ENCODE measurements at places on chromosomes 5 and 9.

- DNase-seq = no peak
Measured at GRCh38 chr5:53041740-53042139, 52.6 kb downstream of the ITGA2 start.

GRCh38 chr9:124749781-124750180, 21.3 kb downstream of the NR6A1 start:
- no peak for DNase-seq

DNA sequence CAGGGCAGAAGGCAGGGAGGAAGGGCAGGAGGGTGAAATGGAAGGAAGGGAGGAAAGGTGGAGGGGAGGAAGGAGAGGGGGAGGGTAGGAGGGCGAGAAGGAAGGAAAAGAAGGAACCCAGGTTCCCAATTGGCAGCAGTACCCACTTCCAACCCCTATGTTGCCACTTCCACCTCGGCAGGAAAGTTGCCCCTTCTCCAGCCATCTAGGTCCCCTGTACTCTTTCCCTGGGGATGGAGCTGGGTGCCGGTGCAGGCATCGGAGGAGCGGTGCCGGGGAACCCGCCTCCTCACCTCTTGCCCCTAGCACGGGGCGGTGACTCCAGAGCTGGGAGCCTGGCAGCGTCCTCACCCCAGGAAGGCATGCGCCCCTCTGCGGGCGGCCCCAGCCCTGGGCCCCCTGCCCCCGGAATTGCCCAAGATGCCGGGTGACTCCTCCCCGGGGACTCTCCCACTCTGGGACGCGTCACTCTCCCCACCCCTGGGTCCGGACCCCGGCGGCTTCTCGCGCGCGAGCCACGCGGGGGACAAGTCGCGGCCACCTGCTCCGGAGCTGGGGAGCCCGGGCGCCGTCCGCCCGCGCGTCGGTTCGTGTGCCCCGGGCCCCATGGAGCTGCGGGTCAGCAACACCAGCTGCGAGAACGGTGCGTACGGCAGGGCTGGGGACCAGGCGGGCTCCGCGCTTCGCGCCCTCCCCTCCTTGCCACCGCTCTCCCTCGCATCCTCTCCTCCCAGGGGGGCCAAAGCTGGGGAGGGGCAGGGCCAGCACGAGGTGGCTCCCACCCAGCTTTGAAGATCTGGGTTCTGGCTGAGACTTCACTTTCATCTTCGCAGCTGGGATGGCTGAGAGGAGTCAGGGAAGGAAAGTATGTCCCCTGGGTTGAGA, at the start of gene NIPAL4:
TSS of gene NIPAL4 (plus strand) at position 499 of the 885 bp plus-strand sequence. CDS start at position 607, 108 bp downstream.
- peak; percentile 48 for DNase-seq

DNA sequence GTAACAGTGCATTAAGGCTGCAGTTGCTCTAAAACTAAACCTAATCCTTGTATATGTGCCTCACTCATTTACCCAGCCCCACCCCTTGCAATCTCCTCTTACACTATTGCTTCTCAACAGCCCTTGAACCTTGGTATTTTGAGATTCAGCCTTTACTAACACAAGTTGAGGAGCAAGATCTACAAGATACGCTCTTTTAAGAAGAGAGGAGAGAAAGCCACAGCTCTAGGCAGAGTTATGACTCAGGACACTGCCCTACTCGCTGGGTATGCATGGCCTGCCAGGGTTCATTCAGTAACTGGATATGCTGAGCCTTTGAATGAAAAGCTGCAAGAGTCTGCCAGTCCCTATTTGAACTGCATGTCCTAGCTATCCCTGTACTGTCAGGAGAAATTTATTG, 219.5 kb downstream of the PCSK5 start:
- no peak for DNase-seq

GRCh38 chr9:130051855-130052254, 1.9 kb upstream of the GPR107 start:
- no peak for DNase-seq

GRCh38 chr9:91603932-91604331, 180.3 kb upstream of the NFIL3 start:
- no peak for DNase-seq

DNA sequence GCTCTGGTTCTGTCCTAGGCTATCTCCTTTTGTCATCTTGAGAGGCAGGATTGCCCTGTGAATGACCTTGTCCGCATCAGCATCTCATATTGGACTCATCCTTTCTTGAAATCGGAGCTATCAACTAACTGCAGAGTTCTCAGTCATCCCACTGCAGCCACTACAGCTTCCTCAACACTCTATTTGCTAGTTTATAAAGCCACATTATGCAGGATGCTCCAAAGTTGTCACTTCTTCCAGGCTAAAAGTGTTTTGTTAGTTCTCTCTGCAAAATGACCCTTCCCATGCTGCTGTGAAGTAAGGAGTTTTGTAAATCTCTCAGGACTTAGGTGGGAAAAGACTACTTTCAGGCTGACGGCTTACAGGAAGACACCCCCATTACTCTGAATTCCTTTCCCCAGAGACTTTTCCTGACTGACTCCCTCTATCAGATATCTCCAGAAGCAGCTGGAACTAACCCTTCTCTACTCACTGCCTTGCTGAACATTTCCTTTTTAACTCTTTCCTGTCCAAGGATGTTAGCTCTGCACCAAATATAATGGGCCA, 257.6 kb downstream of the NFIB start:
- DNase-seq = peak; percentile 33

DNA sequence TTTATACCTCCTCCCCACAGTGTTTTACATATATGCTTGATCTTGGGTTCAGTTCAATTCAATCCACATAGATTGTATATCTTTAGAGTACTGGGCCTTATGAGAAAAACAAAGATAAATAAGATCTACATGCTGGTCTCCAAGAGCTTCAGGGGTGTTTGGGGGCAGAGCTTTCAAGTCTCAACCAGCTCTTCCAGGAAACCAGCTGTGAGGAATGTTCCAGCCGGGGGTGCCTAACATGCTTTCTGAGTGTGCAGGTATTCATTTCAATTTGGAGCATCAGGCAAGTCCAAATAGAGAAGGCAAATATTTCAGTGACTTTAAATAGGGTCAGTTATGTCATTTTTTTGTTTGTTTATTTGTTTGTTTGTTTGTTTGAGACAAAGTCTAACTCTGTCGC, 5.7 kb upstream of the RAPGEF1 start:
- DNase-seq = no peak

DNA sequence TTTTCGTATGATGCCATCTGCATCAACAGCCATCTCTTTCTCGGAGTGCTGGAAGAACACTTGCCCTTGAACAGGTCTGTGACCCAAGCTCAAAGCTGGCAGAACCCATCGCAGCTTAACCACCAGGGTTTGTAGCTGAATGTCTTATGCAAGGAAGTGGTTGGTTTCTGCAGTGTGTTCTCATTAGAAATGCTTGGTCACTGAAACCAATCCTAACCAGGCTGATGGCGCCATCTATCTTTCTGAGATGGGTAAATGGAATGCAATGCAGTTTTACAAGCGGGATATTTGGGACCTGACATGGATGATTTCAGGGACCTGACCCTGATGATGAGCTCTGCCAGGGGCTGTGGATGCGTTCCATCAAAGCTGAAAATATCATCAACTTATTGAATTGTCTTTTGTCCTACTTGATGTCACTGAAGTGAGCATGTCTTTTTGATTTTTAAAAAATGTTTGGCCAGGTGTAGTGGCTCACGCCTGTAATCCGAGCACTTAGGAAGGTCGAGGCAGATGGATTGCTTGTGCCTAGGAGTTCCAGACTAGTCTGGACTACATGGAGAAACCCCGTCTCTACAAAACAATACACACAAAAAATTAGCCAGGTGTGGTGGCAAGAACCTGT, 28.7 kb downstream of the DMRT3 start:
- DNase-seq = peak; percentile 64

DNA sequence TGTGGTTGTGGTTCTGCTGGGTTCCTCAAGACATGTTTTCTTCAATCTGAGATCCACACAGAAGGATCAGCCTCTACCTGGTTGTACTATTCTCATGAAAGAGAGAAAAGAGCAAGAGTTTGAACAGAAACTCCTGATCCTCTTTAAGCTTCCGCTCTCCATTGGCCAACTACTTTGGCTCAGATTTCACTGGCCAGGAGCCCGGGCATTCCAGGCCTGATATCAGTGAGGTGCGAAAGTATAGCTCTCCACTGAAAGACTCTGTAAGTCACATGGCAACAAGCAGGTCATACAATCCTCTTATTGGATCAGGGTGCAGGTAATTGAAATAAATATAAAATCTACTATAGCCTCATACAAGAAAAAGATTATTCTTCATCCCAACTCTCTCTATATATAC, 920.5 kb downstream of the TLE4 start:
- no peak for DNase-seq

- no peak for DNase-seq
Measured at GRCh38 chr5:106171708-106172107, 1499.0 kb downstream of the EFNA5 start.

GRCh38 chr5:37971483-37972024, 131.7 kb upstream of the GDNF start:
- DNase-seq = no peak

GRCh38 chr9:113632776-113633590, 169.5 kb downstream of the RGS3 start:
- DNase-seq = no peak

DNA sequence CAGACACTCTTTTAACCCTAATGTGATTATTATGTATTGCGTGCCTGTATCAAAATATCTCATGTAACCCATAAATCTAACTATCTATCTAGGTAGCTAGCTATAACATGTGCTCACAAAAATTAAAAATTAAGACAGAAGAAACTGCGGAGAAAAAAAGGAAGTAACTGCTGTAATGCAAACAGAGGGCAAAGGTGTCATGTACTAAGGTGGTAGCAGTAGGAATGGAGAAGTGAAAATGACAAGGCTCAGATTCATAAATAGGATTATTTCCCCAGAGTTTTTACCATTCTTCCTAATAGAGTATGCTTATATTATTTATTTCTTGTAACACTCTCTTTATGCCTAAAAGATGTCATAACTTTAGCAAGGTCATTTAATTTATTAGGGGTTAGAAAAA, 1527.5 kb upstream of the C9orf72 start:
- DNase-seq = no peak

DNA sequence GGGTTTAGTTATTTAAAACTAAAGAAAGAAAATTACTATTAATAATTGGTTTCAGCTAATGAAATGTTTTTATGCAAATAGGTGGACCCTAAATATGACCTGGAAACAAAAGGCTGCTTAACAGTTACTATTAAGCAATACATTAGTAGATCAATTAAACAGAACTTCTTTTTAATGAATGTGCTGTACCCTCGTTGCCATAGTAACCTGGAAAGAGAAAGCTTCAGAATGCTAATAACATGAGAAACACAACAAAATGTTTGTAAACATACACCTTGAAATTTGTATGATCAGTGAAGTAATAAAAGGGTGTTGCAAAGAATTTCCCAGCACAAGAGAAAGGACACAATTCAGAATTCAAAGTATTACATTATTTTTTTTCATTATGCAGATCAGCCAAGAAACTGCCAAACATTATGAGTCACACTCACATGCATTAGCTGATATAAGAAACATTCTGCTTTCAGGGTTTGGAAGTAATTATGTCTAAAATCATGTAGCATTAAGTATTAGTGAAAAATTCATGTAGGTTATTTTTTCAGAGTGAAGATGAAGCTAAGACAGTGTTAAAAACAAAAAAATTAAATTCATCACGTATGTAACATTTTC, 348.3 kb downstream of the ISL1 start:
- no peak for DNase-seq

GRCh38 chr5:170056561-170057267, 49.0 kb upstream of the FOXI1 start:
- no peak for DNase-seq

- no peak for DNase-seq
Measured at GRCh38 chr5:33048315-33048714, 337.2 kb downstream of the NPR3 start.

DNA sequence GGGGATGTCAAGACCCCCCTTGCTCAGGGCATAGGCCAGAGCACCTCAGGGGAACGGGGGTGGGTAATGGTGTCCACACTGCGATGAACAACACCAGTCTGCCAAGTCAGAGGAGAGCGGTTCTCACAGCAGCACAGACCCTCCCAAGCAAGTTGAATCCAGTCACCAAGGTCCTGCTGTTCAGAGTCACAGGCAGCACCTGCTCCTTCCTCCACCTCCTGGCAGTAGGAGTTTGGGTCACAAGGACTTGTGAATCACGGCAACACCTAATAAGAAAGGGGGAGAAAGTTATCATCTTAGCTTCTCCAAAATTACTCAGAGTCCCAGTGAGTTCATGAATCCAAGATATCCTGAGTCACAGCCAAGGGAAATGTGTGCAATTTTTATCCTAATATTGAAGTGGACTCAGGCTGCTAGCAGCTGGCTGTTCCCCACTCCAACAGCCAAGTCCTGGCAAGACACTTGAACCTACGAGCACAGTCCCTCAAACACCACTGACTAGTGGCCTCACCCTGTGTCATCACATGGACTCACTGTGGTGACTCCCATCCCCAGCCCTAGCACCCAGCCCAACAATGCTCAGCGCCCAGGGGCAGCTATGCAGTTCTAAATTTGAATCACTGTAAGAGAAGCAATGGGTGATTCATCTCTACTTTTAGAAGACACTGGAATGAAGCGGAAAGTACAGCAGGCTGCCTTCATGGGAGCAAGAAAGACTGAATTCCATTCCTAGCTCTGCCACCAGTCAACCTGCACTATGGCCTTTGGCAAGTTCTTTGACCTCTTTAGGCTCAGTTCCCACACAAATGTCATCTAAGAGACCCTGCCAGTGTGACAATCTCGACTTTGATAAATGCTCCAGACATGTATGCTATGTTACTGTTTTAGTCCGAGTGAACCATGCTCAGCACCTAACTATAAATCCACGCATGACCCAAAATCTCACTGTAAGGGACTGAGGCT, 113.7 kb downstream of the KLHL3 start:
- no peak for DNase-seq

DNA sequence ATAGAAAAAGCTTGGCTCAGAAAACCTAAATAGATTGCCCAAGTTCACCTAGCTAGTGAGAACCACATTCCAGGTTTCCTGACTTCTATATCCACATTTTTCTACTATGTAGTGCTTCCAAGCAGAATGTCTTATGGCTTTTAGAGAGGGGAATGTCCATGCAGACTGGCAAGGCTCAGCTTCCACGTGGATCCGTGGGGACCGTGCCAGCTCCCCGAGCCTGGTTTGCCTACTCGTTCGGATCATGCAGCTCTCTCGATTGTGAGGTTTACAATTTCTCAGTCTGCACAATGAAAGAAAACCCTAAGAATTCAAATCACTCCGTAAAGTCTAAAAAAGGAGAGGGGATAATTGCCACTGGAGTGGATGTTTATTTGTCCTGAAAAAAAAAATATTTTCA, 256.5 kb upstream of the NR4A3 start:
- DNase-seq = no peak

GRCh38 chr5:36360307-36360706, 58.6 kb upstream of the RANBP3L start:
- no peak for DNase-seq

GRCh38 chr5:51556833-51557232, 173.6 kb downstream of the ISL1 start:
- no peak for DNase-seq

DNA sequence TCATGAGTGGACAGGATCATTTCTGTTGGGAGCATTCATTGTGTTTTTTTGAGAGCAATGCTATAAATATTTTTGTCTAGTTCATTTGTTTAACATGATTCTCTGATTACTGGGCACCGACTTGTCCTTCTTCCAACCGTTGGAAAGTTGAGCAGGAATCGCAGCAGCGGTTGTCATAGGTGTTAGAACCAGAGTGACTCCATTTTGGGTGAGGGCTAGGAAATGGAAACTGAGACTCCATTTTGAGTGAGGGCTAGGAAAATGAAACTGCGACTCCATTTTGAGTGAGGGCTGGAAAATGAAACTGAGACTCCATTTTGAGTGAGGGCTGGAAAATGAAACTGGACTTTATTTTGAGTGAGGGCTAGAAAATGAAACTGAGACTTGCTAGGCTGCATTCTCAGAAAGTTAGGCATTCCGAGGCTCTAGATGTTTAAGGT, 100.6 kb downstream of the ICE1 start:
- no peak for DNase-seq

Measured in muscle of back (tissue), 13 donors.